ENCODE measurements at places on chromosomes 3 and 15.

- no peak for DNase-seq
Measured at GRCh38 chr3:101513419-101513986, 491 bp upstream of the SENP7 start.

- no peak for DNase-seq
Measured at GRCh38 chr3:169591159-169591951, 72.2 kb downstream of the MECOM start.

DNA sequence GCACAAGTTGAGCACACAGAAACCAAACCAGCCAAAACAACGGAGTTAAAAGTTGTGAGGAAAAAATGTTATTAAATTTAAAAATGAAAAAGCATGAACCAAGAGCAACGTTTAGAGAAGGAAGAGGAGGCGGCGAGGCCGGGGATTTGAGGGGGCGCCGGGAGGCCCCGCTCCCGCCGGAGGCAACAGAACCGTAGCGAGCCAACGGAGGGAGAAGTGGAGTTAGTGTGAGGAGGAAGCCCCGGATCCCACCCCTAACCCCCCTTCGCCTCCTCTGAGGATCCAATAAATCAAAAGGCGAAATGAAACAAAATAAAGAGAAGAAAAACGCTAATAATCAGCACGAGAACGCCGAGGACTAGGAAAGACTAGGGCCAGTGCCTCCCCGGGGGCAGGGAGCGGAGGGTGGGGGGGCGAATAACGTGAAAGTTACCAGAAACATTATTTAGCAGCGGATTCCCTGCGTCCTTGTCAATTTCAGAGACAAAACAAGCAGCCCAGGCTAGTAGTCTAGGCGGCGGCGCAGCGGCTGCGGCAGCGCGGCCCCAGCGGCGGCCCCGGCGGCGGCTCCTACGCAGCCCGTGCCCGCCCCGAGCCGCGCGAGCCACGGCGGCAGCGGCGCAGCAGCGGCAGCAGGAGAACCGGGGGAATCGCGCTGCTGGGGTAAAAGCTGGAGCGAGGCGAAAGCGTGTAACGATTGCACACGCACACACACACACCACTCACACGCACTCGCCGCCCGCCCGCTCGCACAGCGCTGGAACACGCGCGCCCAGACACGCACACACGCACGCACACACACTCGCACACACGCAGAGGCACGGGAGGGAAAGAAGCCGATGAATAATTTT lies 1.7 kb downstream of the MEIS2 start:
- peak; percentile 48 for DNase-seq

GRCh38 chr3:81744366-81744765 lies 17.1 kb downstream of the GBE1 start:
- DNase-seq = peak; percentile 57

GRCh38 chr3:79886204-79886603 lies 118.4 kb upstream of the ROBO1 start:
- DNase-seq = no peak

GRCh38 chr15:73751899-73752805 lies 999 bp downstream of the INSYN1 start:
- no peak for DNase-seq

- DNase-seq = no peak
Measured at GRCh38 chr15:77541421-77542181, 91.1 kb downstream of the LINGO1 start.

DNA sequence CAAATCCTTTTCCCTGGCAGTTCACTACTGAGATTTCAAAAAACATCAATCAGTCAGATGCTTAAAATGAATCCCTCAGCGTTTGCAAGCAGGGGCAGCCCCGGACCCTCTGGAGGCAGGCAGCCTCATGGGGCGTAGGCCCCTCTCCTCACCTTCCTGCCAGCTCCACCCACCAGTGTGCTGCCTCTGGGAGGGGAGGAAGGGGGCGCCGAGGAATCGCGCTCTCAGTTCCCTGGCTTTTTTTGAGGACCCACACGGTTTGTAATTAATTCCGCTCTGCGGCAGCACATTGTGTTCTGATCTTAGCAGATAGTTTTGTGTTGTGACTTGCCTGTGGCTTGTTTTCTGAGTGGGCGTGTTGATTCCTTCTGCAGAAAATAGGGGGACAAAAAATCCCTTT lies 159.9 kb downstream of the KLF13 start:
- no peak for DNase-seq

DNA sequence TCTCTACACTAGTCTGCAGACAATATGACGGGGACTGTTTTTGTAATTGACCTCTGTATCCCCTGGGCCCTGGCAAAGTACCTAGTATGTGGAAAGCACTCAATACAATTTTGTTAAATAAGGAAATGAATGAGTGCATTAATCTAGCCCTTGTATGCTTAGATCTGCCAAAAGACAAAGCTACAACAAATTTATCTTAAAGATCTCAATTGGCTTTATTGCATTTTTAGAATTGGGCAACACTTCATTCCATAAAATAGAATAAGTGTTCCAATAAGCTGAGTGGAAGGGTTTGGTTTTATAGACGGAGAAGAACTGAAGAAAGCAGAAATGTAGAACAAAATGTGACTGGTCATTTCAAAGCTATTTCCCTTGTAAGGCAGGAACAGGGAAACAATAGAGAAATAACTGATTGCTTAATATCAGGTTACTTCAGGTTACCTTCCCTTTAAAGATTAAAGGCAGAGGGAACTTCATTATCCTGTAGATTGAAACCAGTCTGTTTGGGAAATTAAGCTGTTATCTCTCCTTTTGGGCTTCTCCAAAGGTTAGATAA lies 108.3 kb upstream of the MME start:
- no peak for DNase-seq

- no peak for DNase-seq
Measured at GRCh38 chr3:193240436-193240849, 579 bp upstream of the PLAAT1 start.

- DNase-seq = no peak
Measured at GRCh38 chr15:51907136-51907862, 64.3 kb downstream of the LEO1 start.

DNA sequence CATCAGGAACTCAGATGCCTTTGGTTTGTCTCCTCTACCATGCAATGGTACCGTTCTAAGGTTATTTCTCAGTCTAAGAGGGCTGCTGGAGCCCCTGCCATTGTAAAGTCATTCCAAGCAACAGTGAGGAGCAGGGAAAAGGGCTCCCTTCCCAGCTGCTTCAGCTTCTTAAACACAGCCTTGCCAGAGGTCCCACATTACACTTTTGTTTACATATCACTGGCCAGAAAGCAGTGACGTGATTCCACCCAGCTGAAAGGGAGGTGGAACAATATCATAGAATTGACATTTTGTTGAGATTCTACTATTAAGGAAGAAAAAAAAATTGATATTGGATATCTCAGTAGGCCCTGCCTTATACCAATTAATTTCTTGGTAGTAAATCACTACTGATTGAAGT lies 194.6 kb downstream of the SUCLG2 start:
- DNase-seq = no peak

- no peak for DNase-seq
Measured at GRCh38 chr3:169929830-169930519, 18.6 kb downstream of the SAMD7 start.

DNA sequence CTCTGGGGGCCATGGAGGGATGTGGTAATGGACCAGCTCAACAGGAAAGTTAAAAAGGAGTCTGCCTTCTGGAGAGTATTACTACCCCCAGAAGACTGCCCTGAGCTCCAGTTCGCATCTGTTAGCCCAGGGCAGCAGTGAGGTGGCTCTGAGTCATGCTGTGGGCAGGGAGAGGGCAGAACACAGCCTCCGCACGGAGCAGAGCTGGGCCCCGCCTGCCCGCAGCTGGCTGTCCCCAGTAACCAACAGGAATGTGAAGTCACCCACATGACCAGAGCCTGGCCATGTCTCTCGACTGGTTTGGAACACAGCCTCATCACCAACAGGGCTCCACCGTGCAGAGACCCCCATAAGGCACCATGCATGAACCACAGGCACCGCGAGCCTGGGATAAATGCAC lies 62.1 kb downstream of the CYFIP1 start:
- DNase-seq = no peak

- peak; percentile 71 for DNase-seq
Measured at GRCh38 chr15:76576523-76577279, 240.1 kb downstream of the ISL2 start.

DNA sequence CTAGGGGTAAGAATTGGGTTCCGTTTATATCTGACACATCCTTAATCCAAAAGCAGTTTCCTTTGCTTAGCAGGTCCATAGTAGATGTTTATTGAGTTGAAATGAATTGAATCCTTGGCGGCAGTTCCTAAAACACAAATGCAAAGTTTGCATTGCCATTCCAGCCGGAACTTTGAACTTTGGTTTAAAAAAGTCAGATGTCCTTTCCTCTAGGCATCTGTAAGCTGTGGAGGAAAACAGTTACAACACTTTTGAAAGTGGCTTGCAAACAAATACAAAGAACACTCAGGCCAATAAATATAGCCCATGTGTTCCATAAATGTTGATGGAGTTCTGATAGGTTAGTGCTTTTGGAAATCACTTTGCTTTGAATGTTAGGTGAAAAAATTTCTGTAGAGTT lies 374.7 kb upstream of the RARB start:
- DNase-seq = no peak

DNA sequence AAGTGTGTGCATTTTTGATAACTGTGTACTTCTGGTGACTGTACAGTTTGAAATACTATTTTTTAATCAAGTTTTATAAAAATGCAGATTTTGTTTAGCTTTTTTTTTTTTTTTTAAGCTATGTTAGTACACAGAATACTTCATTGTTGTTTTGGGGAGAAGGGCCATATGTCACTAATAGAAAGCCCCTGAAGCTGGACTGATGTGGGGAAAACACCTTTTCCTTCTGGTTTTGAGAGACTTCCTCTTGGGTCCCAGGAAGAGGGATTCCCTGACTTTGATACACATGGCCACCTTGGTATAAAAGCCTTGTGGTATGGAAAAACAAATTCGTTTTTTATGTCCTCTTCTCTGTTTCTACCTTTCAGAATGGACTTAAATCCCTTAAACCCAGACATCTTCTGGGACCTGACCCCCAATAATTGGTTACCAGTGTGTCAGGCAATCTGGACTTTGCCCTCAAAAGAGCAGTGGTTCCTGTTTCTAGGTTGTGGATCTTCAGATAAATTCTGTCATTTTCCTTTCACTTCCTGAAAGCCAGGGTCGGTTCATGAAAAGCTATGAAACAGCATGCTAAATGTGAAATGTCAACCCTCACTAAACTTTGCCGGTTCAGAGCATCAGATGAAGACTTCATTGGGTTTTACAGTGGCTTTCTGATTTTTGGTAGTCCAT lies 31.1 kb upstream of the BLOC1S6 start:
- DNase-seq = no peak

GRCh38 chr15:91561371-91562100 lies 292.0 kb upstream of the SLCO3A1 start:
- no peak for DNase-seq

DNA sequence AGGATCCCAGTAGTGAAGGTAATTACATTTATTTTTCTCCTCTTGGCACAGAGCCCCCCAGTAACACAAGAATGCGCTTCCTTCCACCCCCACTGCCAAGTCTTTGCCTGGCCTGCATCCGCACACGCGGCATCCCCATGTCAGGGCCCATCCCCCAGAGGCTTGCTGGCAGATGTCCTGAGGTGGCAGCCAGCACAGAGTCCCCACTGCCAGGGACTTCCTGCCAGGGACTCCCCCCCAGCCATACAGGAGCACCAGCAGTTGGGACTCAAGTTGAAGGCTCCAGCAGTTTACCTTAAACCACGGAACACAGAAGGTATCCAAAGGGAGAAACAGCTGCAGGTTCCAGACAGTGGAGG lies 41.0 kb downstream of the MEGF11 start:
- no peak for DNase-seq

GRCh38 chr3:46661776-46662766 lies 31.4 kb downstream of the ALS2CL start:
- no peak for DNase-seq

DNA sequence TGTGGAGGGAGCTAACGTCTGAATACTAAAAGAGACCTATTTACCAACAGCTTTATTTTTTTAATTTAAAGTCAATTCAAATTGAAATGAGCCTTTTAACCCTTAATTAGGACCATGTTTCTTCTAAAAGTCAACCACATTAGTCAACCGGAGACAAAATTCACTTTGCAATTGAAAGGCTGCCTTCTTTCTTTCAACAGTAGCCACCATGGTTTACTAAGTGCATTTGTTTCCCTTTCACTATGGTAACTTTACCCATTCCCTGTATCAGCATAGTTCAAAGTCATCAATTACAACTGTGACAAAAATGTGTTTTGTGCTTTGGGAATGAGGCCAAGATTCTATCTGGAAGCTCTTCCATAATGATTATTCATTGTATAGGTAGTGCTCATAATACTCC lies 225.4 kb downstream of the EPHA3 start:
- no peak for DNase-seq

DNA sequence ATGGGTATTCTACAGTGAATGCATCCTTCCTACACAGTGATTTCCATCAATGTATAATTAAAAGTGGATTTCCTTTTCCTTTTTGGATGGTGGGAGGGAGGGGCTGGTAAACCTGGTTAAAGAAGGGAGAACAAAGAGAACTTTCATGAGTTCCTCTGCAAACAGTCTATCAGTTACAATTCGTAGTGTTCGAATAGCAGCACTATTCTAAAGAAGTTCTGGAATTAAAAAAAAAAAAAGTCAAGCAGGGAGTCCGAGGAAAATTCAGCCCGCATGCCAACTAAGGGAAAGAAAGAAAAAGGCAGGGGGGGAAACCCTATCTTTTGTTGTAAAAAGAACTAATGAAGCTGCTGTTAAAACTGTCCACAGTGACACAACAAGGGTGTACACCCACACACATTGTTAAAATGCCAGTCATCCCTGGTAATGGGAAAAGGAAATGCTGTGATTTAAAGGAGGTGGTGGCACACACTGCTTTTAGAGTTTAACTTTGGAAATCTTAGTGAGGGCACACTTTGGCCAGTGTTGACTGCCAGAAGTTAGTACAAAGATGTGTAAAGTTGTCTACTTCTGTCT lies 521.2 kb downstream of the ZIC1 start:
- DNase-seq = no peak

- peak; percentile 87 for DNase-seq
Measured at GRCh38 chr3:156816794-156817645, 9.1 kb upstream of the LEKR1 start.

- DNase-seq = no peak
Measured at GRCh38 chr3:115685097-115685496, 61.8 kb downstream of the GAP43 start.

- DNase-seq = no peak
Measured at GRCh38 chr3:34056951-34057390, 258.5 kb downstream of the PDCD6IP start.

DNA sequence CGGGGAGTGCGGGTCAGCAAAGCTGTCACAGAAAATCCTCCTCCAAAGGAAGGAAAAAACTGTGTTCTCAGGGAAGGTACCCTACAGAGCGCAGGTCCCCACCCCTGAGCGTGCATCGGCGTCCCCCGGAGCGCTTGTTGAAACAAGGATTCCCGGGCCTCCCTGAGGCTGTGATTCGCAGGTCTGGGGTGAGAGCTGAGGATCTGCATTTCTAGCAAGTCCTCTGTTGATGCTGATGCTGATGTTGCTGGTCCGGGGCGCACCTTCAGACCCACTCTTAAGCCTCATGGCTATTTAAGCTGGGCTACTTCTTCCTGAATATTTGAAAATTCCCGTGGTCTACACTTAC lies 226.2 kb upstream of the IGF1R start:
- no peak for DNase-seq

- DNase-seq = no peak
Measured at GRCh38 chr3:110504901-110505300, 566.7 kb upstream of the NECTIN3 start.
